NCI-H774 (cell line): ENCODE measurements at places on chromosomes 4 and X.

GRCh38 chr4:7876201-7876875 is 63.3 kb downstream of the AFAP1 start:
- DNase-seq, result no peak

GRCh38 chr4:19300213-19300612 is 951.5 kb upstream of the SLIT2 start:
- DNase-seq, result no peak

- no peak for DNase-seq
Observed at GRCh38 chr4:157444014-157444413, 223.5 kb downstream of the GRIA2 start.

DNA sequence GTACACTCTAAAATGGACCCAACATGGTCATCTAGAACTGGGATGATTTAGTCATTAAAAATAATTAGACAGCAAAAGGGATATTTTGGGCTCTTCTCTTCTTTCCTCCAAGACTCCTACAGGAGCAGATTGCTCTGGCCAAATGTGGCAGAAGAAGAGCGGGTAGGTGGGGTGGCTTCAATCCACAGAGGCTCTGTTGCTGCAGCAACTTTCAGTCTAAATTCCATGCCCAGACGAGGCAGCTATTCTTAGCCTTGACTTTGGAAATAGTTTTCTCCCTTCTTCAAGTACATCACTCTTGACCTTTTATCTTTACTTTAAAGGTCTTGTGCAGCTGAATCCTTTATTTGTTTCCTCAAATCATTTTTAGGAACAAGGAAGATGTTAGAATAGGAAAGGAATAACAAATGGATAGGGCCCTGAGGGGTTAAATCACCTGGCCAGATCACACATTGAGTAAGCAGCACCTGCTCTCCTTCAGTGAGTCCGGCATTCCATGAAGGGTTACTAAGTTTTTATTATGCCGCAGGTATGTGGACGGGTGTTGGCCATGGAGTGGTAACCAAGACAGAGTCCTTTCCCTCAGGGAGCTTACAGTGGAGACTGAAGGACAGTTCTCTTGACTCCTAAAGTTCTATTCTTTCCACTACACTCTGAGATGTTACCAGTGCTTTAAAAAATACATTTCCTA is 19.3 kb upstream of the SORBS2 start:
- no peak for DNase-seq

- no peak for DNase-seq
Observed at GRCh38 chrX:8520178-8520577, 55.5 kb downstream of the VCX3B start.

DNA sequence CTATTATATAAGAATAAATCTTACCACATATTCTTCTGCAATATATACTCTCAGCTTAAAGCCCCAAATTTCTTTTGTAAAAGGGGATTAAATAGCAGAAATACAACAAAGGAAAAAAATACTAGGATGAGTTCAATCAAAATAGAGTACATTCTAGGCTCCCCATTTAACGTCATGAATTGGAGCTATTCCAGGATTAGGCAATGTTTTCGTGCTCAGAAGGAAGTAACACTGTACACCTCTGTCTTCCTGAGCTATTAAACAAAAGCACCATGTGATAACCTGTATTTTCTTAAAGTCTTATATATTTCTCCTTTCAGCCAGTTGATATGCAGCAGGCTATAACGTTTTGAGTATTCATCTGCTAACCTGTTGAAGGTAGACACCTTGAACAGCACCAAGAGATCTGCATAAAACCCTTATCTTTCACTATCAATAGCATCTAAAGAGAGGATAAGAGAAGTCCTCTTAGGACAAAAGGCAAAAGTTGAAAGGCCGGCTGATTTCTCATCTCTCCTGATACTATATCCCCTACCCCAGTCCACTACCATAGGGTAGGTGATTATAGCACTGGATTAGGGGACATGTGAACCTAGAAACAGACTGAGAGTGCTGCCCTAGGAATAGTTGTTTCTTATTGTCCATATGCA is 31.5 kb downstream of the TEC start:
- DNase-seq, result peak; percentile 6

DNA sequence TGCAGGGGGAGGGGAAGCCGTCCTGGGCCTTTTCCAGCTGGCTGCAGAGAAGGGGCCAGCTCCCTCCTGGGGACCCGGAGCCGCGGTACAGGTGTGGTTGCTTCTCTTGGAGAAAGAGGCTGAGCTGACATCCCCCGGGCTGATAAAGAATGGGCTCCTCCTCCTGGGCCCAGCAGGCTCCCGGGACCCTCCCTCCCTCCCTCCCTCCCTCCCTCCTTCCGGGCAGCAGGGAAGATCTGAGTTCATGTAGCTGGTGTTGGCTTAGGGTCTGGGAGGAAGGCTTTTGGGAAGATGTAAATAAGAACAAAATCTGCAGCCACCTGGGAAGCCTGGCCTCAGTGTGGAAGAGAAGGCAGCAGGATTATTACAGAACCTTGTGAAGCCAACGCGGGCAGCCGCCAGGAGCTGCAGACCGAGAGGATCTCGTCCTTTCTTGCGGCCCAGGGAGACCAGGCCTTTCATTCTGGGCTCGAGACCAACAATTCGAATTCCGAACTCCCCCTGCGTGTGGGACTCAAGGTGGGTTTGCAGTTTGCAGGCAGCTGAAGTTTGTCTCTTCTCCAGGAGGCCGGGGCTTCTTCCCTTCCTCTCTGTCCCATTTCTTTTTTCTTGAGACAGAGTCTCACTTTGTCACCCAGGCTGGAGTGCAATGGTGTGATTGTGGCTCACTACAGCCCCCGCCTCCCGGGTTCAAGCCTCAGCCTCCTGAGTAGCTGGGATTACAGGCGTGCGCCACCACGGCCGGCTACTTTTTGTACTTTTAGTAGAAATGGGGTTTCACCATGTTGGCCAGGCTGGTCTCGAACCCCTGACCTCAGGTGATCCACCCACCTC is at the start of gene PLCXD1:
TSS of gene PLCXD1 (plus strand) at position 216 of the 834 bp plus-strand sequence. CDS start 2,807 bp downstream, outside the sequence.
- DNase-seq, result no peak

DNA sequence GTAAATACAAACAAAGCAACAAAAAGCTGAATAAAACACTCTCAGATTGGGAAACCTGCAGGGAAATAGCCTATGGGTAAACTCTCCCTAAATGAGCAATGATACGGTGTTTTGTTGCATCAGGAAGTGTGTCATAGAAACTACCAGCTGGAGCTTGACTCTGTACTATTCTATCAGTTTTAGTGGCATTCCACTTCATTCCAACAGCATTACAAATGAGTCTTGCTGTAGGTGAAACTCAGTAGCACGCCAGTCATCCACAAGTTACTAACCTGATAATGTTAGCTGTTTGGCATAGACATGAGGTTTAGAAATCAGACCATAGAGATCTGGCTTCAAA is 24.9 kb downstream of the FGFBP1 start:
- no peak for DNase-seq

DNA sequence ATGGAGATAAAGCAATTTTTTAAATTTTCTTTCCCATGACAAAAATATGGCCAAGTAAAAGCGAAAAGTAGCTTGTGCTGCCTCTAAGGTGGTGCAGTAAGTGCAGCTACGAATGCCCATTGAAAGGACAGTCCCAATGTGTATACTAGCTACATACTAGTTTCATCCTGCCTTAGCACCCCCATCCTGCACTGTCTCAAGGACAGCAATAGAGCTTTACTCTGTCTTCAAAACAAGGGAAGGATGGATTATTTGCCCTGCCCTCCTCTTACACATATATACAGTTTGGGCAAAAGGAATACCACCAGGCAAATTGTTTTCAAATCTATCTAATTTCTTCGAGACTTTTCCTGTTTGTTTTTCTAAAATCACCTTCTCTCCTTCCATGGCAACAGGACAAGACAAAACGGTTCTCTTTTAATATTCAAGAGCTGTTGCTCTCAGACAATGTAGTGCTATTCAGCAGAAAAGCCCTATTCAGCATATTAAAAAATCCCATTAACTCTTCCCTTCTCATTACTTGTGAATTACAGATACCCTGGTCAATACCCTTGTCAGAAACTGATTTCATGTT is 75.1 kb upstream of the SLC7A11 start:
- DNase-seq, result no peak
